ENCODE measurements at places on chromosomes 16 and 17.

GRCh38 chr16:30896261-30896888 lies at the start of gene CTF1:
Gene CTF1, plus strand, starts transcription at chr16:30896614. Its CDS starts 30 bp downstream, at chr16:30896644.
- peak; percentile 31 for DNase-seq

- no peak for DNase-seq
Measured at GRCh38 chr17:33751702-33752065, 458.6 kb upstream of the ASIC2 start.

GRCh38 chr16:27928542-27928941 lies 135.0 kb downstream of the GSG1L start:
- DNase-seq, result no peak

DNA sequence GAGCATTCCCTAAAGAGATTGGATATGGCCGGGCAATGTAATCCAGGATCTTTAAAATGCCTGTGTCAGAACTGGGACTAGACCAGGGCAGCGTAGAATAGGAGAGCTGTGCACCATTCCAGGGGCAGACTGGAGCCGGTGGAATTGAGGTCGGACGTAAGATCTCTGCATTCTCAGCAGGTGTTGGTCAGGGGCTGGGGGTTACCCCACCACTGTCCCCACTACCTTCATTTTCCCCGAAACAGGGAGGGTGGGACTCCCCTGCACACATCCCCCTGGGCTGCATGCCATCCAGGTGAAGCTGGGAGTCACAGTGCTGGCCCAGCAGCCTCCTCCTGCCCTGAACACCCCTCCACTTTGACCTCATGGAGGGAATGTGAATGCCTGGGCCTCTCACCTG lies 17.8 kb downstream of the OSBPL7 start:
- DNase-seq, result no peak

DNA sequence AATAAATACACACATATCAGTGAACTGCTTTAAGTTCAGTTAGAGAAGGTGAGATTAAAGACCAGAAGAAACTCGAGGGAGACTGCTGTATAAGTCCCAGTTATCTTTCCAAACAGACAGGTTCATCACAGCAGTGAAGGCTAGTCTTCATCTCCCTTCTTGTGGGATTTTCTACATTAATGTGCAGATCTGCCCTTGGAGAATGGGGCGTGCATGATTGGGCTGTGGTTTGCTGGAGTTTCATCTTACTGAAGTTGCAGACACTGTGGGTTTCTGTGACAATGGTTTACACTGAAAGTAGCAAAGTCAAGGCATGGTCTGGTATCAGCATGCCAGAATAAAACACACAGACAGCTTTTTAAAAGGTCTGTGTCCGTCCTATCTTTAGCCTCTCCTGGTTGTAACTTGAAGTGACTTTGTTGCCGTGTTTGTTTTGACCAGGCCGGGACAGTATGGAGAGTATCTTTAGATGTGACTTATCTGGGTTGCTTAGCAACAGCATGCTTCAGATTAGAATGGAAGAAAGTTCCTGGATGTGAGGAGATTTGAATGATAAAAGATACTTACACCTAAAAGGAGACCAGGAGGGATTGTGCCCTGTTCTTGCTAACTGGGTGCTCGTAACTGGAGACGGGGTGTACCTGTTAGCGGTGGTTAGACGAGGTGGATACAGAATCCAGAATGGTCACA lies 16.1 kb downstream of the NAA60 start:
- peak; percentile 80 for DNase-seq

DNA sequence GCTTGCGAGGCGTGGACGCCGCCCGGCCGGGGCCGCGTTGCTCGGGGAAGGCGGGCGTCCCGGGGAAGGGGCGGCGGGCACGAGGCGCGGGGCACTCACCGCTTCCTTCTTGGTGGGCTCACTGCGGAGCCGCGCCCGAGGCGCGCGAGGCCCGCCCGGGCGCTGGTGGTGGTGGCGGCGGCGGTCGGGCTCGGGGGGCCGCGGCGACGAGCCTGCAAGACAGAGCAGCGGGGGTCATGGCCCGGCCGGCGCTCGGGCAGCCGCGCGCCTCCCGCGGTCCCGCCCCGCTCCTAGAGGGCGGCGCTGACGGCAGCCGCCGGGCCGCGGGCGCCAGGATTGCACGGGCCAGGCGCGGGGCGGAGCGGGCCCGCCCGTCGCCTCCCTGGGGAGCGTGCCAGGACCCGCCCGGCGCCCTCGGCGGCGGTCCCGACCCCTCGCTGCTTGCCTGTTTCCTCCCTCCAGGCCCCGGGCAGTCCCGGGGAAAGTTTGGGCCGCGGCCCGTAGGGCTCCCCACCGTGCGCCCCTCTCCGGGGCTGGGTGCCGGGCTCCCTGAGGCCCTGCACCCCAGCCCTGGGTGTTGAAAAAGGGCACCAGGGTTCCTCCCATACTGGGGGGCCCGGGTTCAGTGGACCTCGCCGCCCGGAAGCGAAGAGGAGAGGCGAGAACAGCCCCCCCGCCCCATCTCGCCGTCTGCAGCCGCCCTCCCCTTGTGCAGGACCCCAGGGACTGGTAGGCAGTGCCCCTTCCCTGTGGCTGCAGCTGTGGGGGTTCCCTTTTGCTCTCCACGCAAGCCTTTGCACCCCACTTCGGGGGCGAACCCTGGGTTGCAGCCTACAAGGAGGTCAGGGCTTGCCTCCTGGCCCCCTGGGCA lies at the start of gene C16orf74:
C16orf74 (minus strand) TSS at position 270 of the 871 bp plus-strand sequence. CDS start 15,879 bp downstream, outside the sequence.
- peak; percentile 30 for DNase-seq

Data from hematopoietic multipotent progenitor cell treated with erythropoietin and hydrocortisone succinate and interleukin-3 and kit ligand, for 8 days (in vitro differentiated cells).